ENCODE measurements at places on chromosomes 13 and 19. TPM values are rescaled to one million over a fixed set of nuclear protein-coding genes. Genes with fewer than 3 reads are reported as not detected.
A peak's percentile ranks its signal among the peaks of the same experiment; 100 is the strongest.

Gene CASP14
- not detected for total RNA-seq

Gene CBY2
- total RNA-seq, result 0.21 TPM

Gene ZNF835
- 4.3 TPM for total RNA-seq

Gene TMEM255B
- 4.9 TPM for total RNA-seq

Gene SBSN
- total RNA-seq, result not detected

Gene SELENOV
- 0.37 TPM for total RNA-seq

Gene C3
- 38.9 TPM for total RNA-seq

Gene MISP3
- 0.21 TPM for total RNA-seq

DNA sequence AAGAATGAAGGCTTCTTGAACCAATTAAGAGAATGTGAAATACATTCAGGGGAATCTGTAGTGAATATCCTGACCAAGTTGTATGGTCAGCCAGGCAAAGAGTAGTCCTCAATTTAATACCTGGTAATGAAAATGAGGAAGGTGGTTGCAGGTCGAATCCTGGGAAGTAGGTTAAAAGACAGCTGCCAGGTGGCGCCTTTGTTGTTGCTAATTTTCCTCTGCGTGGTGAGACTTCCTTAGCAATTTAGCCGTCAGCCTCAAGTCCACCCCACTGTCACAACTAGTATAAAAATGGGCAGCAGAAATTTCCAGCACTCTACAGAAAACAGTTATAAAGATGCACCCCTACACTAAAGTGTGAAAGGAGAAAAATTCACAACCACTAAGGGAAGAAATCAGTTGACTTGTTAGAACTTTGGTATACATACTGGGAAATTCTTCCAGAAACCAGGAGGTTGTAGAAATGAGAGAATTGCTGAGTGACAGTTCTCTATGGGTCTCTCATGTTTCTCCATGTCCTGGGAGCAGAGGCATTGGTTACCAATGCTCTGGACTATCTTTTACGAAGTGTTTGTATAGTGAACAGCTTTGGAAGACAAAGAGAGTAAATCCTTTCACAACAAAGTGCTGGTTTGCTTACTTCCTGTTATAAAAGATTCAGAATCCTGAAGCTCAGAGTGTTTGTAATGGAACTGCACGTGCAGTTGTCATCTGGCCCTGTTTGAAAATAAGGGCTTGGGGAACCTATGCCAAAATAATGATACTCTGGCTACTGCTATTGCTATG is 235.9 kb downstream of the NHLRC3 start:
- DNase-seq, result no peak

GRCh38 chr13:60629158-60629557 is 232.1 kb downstream of the TDRD3 start:
- no peak for DNase-seq

DNA sequence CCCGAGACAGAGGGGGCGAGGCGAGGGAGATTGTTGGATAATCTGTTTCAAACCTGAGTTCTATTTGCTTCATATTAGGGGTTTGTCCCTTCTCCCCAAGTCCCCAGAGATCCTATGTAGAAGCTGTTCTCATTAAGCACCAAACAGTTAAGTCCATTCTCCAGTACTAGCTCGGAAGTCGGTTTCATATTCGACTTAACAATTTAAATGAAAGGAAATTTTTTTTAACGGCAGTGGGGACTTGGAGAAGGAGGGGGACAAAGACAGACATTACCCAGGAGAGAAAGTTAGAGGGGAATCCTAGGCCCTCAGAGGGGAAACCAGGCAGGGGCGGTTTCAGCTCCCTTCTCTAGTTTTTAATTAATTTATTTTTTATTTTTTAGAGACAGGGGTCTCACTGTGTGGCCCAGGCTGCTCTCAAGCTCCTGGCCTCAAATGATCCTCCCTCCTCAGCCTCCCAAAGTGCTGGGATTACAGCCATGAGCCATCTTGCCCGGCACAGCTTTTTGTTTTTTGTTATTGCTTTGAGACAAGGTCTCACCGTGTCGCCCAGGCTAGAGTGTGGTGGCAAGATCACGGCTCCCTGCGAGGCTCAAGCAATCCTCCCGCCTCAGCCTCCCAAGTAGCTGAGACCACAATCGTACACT is 13.7 kb upstream of the TLE2 start:
- no peak for DNase-seq

- DNase-seq, result no peak
Observed at GRCh38 chr19:5717215-5717935, 2.6 kb downstream of the LONP1 start.

DNA sequence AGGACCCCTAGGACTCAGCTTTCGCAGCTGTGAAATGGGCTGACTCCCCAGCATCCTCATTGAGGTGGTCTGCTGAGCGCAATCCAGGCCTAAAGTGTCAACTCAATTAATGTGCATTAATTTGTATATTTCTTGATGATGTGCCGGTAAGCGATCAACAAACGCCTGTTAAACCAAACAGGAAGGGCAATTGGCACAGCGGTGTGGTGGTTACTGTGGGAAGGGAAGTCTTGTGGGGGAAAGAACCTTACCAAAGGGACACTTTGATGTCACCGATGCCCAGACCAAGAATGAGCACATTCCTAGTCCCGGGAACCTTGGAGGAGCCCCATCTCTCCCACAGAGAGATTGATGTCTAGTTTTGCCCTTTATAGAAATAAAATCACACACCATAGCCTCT is 1.6 kb downstream of the JAK3 start:
- DNase-seq, result no peak

DNA sequence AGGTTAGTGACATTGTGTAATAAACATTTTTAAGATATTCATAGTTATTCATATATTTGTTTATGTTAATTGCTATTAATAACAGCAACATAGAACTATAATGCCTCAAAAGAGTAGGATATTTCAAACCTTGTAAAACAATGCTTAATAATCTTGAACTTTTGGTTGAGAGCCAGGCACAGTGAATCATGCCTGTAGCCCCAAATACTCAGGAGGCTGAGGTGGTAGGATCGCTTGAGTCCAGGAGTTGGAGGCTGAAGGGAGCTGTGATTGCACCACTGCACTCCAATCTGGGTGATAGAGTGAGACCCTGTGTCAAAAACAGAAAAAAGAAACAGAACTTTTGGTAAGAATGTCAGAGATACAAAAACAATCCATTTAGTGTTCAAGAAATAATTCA is 213.9 kb upstream of the SLITRK1 start:
- no peak for DNase-seq

GRCh38 chr13:33380487-33381079 is 95.0 kb upstream of the STARD13 start:
- DNase-seq, result no peak

DNA sequence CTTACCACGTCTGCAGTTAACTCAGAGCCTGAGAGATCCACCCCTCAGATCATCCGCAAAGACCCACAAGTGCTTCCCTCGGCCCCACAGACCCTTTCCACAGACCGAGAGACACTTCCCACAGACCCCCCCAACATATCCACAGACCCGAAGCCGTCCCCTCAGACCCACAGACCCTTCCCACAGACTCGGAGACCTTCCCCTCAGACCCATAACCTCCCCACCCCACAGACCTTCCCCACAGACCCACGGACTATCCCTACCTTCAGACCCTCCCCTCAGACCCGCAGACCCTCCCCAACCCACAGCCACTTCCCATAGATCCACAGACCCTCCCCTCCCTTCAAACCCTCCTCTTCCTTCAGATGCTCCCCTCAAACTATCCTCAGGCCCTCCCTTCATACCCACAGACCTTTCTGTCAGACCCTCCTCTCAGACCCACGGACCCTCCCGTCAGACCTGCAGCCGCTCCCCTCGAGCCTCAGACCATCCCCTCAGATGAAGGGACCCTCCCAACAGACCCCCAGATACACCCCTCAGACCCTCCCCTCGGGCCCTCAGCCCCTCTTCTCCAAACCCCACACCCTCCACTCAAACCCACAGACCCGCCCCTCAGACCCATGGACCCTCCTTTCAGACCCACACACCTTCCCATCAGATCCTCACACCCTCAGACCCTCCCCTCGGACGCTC is 20.1 kb upstream of the TFDP1 start:
- DNase-seq, result no peak

GRCh38 chr13:56909896-56910600 is 230.7 kb upstream of the PRR20A start:
- no peak for DNase-seq

DNA sequence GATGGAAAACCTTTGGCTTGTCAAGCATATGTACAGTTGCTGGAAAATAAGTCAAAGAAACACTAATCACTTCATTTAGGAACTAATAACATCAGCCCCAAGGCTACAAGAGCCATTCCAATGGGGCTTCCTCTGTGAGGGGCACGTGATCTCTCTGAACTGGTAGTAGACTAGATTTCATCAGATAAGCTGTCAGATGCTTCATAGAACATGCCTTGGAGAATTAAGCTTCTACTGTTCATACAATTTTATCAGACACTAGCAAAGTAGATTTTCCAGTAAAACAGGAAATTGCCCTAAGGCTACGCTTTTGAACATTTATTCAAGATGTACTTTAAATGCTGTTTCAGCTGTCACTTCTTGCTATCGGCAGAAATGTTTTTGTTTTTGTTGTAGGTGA is 107.8 kb downstream of the EDNRB start:
- DNase-seq, result no peak

DNA sequence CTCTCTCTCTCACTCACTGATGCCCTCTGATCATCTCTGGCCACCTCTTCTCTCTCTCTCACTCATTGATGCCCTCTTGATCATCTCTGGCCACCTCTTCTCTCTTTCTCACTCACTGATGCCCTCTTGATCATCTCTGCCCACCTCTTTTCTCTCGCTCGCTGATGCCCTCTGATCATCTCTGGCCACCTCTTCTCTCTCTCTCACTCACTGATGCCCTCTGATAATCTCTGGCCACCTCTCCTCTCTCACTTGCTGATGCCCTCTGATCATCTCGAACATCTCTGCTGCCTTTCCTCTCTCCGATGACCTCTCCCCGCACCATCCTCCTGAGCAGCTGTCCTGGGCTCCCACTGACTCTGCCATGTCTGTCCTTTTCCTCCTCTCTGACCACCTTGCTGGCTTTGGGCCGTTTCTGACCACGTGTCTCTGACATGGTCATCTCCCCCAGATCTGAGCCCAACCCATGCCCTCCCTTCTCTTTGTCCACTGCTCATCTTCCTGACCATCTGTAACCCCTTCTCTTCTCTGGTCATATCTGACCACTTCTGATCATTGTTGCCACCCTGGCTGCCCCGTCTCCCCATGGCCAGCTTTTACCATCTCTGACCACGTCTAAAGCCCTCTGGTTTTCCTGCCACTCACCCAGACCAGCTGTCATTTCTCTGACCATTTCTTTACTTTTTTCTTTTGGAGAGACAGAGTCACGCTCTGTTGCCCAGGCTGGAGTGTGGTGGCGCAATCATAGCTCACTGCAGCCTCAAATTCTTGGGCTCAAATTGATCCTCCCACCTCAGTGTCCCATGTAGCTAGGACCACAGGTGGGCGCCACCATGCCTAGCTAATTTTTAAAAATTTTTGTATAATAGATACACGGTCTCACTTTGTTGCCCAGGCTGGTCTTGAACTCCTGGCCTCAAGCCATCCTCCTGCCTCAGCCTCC is 2.4 kb downstream of the LRFN3 start:
- DNase-seq, result no peak

- DNase-seq, result no peak
Observed at GRCh38 chr13:111484141-111484925, 163.9 kb downstream of the TEX29 start.

- DNase-seq, result no peak
Observed at GRCh38 chr13:32323912-32324311, 8.6 kb downstream of the BRCA2 start.

DNA sequence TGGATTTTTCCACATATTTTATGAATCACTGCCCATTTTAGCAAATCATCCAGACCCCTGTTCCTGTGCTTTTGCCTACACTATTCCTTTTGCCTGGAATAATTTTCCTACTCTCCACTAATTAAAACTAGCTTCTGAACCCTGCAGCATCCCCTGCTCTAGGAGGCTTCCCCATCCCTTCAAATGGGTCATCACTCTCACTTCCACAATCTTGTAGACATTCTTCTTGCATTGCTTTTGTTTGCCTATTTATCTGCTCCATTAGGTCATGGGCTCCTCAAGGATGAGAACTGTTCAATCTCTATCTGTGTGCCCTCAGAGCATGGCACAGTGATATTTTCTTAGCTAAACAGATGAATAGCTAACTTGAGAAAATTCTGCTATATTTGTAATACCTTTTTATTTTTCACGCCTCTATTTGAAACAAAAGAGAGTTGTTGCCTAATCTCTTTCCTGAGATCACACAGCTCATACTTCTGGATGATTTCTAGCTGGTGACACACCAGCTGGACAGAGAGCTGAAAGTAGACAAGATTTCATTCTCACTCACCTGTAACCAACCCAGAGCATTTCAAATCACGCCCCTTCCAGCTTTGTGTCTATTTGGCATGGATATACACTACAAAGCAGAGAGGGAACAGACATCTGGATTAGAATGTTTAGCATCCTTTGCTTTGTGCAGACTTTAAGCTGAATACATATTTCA is 466.0 kb downstream of the FOXO1 start:
- no peak for DNase-seq

GRCh38 chr13:35979361-35979951 is 151.7 kb downstream of the DCLK1 start:
- peak; percentile 43 for DNase-seq

DNA sequence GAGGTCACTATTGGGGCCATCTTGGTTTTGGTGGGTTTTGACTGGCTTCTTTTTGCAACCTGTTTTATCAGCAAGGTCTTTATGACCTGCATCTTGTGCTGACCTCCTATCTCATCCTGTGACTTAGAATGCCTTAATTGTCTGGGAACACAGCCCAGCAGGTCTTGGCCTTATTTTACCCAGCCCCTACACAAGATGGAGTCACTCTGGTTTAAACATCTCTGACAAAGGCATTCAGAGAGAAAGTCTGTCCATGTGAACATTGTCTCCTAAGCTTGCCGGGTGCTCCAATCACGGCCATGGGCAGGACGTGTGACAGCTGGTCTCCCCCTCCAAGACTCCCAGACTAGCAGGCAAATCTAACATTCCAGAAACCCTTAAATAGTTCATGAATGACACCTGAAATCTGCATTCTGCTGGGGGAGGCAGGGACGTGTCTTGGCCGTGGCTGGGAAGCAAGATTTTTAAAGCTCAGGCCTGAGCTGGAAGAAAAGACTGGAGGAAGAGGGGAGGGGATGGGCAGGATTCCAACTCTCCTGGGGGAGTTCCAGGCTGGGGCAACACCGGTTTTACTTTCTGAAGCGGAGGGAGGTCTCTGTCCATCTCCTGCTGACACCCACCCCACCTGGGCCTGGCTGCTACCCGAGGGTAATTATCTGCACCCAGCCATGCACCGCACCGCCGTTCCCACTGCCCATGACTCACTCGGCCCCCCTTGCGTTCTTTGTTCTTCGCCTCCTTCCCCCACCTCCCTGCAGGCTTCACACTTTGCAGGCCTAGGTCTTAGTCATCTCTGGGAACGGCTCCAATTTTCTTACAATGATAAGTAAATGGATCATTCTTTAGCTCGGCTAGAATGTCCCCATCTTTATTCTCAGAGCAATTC is 11.6 kb upstream of the OR1M1 start:
- peak; percentile 95 for DNase-seq

All from urinary bladder (tissue), 4 donors.